ENCODE measurements at places on chromosomes 16 and 17.

- no peak for DNase-seq
These were observed 56.8 kb downstream of the HLF start for GRCh38 chr17:55321427-55322060.

DNA sequence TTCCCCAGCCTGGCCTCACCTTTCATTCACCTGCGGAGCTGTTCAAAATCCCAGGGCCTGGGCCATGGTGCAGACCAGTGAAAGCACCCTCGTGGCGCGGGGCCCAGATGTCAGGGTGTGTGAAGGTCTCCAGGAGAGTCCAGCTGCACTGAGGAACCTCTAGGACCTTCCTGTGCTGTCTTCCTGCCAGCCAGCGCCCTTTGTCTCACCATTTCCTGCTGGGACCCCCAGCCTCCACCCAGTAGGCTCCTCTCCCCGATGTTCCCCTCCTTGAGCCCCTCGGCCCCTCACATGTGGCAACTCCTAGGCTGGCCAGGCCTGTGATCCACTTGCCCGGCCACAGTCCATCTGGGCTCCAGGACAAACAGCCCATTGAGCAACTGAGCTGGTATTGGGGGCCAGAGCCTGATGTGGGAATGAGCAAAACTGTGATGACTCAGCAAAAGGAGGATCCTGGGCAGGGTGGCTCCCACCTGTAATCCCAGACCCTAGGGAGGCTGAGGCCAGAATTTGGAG, 677 bp downstream of the SULT1A2 start:
- no peak for DNase-seq

GRCh38 chr17:52451294-52451861, 292.9 kb upstream of the CA10 start:
- DNase-seq: no peak

DNA sequence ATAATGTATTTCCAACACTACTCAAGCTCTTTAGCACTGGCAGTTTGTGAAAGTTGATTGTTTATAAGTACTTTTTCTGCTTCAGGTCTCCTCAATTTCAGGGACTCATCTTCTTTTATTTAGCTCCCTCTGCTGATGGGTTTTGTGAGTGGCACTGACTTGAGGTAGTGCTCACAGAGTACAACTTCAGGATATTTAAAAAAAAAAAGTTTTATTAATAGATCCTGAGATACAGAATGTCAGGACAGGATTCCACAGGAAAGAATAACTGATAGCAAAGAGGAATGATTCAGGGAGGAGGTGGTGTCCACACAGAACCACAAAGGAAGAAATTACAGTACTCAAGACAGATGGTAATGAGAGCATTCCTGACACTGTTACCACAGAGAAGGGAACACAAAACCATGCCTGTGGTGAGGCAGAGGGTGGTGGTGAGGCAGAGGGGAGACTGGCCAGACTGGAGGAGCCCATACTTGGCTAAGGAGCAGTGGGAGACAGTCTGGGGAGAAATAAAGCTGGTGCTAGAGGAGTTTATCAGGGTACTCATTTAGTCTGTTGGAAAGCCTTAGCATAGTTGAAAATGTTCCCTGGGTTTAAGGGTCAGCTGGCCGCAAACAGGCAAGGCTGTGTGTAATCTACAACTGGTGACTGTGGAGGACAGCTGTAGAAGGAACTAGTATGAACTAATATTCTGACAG, 63.7 kb downstream of the SPAG9 start:
- peak; percentile 22 for DNase-seq

GRCh38 chr16:87033541-87034300, 283.5 kb downstream of the C16orf95 start:
- no peak for DNase-seq

DNA sequence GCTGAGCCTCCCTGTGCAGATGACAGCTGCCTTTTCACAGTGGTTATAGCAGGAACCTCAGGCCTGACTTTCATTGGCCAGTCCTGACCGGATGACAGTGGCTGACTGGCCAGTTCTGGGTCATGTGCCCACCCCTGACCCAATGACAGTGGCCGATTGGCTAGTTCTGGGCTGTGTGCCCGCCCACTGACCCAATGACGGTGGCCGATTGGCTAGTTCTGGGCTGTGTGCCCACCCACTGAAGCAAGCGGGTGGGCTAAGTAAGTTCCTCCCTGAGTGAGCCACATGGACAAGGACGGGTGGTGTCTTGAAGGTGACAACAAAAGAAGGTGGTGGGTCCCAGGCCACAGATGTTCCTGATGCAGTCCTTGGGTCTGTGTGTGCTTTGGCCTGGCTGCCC, 9.5 kb downstream of the DEF8 start:
- DNase-seq: no peak

- DNase-seq: no peak
These were observed 586.3 kb downstream of the KCNJ18 start for GRCh38 chr17:22278302-22279275.

GRCh38 chr17:18944646-18945045, 7.3 kb upstream of the SLC5A10 start:
- DNase-seq: no peak

- DNase-seq: no peak
These were observed 65.9 kb downstream of the CEP95 start for GRCh38 chr17:64572682-64573154.

DNA sequence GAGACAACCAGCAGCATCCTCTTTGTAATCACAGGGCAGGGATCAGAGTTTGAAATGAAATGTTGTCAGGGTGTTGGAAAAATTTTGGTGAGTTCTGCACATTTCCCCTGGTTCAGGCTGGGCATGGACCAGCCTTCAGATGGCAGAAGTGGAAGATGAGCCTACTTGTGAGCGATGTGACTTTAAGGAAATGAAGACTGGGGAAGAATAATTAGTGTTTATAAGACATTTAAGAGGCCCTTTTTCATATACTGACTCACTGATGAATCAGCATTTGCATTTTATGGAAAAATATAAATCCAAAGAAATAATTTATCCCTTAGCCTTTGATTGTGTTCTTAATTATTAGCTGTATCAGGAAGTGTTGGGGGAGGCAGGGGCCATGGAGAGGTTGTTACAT, 20.9 kb downstream of the GPR179 start:
- DNase-seq: no peak

- no peak for DNase-seq
These were observed 47.0 kb upstream of the GSG1L start for GRCh38 chr16:28110479-28110878.

DNA sequence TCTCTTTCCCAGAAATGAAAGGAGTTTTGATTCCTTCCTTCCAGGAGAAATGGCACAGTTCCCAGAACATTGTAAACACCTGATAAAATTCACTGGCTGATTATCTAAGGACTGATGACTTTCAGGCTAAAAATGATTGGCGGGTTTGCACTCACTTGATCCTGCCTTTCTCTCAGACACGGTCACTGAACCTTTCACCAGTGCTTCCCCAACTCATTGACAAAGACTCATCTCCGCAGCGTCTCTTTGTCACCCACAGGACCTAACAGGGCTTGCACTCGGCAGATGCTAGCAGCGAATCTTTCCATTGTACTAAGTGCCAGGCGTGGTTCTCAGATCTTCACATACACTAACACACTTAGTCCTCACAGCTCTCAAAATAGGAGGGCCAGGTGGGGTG, 7.3 kb upstream of the DHRS7C start:
- no peak for DNase-seq

GRCh38 chr17:51165680-51166197, 472 bp upstream of the NME2 start:
- DNase-seq: peak; percentile 25

- DNase-seq: no peak
These were observed 225.4 kb downstream of the SEC14L1 start for GRCh38 chr17:77366206-77366557.

DNA sequence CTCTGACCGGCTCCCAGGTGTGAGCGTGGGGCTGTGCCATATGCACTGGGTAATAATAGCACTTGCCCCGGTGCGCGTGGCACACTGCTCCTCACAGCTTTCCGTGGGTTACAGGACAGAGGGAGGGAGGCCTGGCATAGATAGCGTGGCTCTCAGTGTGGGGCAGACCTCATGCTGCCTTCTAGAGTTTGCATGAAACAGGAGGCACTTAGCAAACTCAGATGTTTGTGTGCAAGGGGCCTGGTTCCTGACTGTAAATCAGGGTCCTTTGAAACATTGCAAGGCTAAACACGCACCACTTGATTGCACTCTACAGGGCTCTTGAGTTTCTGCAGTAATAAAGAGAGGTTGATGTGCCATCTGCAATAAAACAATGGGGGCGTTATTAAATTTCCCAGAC, 101.7 kb downstream of the RPTOR start:
- DNase-seq: peak; percentile 74

DNA sequence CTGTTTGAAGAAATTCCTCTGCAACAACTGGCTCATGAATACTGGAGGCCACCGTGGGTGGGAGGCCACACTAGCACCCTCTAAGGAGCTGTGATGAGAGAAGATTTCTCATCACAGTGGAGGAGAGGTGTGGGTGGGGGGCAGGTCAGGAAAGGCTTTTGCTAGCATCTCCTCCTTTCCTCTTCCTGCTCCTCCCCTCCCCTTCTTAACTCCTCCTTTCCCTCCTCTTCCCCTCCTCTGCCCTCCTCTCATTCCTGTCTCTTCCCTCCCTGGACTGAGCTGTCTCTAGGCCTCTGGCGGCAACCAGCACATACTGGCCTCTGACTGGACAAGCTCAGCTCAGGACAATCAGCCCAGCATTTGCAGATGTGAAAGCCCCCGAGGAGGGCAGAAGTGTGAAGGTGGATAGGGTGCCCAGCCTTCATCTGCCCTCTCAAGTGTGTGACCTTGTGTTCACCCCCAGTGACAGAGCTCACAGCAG, 19.0 kb upstream of the LHX1 start:
- no peak for DNase-seq

DNA sequence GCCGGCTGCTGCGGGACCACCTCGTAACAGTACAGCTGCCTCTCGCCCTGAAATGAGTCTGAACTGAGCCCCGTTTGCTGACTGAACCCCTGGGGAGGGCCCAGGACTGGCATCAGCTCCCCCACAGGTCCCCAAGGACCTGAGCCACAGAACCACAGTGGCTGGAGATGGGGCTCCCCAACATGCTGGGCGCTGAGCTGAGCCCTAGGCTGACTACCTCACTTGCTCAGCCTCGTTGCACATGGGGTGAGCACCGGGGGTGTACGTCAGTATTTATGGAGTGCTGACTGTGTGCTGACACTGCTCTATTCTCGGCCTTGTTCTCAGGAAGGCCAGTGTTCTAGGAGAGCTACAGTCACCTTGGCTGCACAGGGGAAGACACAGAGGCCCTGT, 6.6 kb upstream of the VASN start:
- no peak for DNase-seq

- DNase-seq: no peak
These were observed 15.9 kb downstream of the NR1D1 start for GRCh38 chr17:40084477-40084876.

DNA sequence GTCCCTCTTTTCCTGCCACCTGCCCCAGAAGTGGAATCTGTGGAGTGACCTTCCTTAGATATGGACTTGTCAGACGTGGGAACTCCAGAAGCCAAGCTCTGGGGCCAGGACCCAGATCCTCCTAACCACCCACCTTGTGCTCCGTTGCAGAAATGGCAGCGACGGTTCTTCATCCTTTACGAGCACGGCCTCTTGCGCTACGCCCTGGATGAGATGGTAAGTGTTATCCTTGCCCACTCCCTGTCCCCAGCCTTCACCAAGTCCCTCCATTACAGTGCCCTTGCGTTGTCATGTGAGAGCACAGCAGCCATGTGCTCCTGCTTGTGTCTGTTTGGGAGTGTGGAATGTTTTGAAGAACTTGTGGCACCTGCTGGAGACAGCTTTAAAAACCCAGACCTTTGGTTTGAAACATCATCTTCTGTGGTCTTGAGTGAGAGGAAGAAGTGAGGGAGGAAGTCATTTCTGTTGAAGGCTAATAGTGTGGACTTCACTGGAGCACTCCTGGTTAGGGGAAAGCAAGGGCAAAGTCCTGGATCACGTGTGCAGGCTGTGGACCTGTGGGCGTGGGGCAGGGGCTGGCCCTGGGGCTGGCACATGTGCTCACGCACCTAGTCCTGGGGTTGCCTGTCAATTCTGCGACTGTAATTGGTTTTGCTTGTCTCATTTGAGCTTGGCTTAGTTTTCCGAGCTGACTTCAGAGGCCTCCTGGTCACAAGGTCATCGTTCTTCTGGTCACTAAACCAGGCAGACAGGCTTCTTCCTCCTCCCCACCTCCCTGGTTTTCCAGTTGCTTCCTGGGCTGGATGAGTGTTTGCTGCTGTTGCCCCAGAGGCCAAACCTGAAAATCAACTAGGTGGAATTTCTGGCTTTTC, 35.8 kb downstream of the MPRIP start:
- no peak for DNase-seq

DNA sequence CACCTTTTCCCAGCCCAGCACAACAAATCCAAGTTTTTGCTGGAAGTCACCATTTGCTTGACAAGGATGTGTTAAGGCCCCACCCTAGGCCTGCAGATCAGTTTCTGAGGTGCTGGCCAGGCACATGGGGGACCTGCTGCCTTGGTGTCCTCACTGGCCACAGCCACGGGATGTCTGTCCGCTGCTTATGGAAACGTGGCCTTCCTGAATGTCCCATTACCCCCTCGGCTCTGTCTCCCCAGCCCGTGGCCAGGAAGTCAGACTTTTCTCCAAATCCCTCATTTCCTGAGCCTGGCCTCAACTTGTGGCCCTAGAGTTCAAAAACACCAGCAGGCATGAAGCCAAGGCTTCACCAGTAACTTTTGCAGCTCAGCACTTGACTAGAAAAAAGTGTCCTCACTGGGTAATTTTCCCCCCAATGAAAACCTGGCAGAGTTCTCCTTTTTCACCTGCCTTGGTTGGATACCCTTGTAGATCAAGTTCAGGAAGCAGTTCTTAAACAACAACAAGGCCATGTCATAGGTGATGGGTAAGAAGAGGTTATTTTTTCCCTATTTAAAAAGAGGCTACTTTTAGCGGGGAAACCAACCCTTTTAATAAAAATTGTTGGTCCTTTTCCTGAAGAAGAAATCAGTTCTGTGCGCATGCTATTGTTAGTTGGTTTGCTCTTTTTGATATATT, 80.8 kb downstream of the SOCS1 start:
- DNase-seq: no peak

- no peak for DNase-seq
These were observed 118.4 kb downstream of the ZNF778 start for GRCh38 chr16:89335803-89336485.

DNA sequence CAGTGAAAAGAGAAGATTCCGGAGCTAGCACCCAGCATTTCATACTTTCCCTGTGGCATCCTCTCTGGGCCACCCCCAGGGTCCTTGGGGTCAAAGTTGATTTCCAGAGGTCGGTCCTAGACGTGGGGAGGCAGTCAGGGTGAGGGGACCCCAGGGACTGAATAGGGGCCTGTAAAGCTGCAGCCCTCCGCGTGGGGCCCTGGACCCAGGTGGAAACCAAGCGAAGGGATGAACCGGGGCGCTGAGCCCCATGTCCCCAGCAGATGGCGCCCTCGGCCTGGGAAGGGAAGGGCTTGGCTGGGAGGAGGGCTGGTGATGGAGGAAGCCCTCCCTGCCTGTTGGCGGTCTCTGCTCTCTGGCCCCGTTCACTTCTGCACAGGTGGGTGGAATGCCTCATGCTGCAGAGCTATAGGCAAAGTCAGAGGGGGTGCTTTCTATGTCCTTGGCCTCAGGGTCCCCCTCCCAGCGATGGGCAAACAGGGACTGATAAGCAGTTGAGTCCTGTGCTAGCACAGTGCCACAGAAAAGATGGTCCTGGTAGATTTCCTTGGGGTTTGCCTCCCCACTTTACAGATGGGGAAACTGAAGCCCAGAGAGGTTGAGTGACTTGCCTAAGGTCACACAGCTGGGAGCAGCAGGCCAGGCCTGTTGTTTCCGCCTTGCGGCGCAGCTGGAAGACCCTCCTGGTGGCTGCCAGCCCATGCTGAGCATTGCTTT, 163.4 kb upstream of the CIBAR2 start:
- peak; percentile 26 for DNase-seq

GRCh38 chr17:15967706-15968399, 22.9 kb downstream of the ADORA2B start:
- no peak for DNase-seq

Data from DMS79 (cell line).